ENCODE measurements at places on chromosomes 6 and 20. TPM values are rescaled to one million over a fixed set of nuclear protein-coding genes. Genes with fewer than 3 reads are reported as not detected.

DCDC2 gene
- 3.2 TPM for total RNA-seq

BEND3 gene
- 3.3 TPM for total RNA-seq

MC3R gene
- not detected for total RNA-seq

MED20 gene
- total RNA-seq: 16.1 TPM

ZBTB12 gene
- 5.3 TPM for total RNA-seq

NFKBIL1 gene
- 9.2 TPM for total RNA-seq

IMPG1 gene
- not detected for total RNA-seq

ABHD12 gene
- 83.3 TPM for total RNA-seq

CYP21A2 gene
- not detected for total RNA-seq

RIPPLY2 gene
- total RNA-seq: 0.46 TPM

COL19A1 gene
- not detected for total RNA-seq

NKAIN2 gene
- total RNA-seq: not detected

CST7 gene
- not detected for total RNA-seq

All from A549 treated with CORT108297 at 1 μM for 4 hours (cell line).